ENCODE measurements at places on chromosomes 3 and 15. TPM values are rescaled to one million over a fixed set of nuclear protein-coding genes. Genes with fewer than 3 reads are reported as not detected.

DNA sequence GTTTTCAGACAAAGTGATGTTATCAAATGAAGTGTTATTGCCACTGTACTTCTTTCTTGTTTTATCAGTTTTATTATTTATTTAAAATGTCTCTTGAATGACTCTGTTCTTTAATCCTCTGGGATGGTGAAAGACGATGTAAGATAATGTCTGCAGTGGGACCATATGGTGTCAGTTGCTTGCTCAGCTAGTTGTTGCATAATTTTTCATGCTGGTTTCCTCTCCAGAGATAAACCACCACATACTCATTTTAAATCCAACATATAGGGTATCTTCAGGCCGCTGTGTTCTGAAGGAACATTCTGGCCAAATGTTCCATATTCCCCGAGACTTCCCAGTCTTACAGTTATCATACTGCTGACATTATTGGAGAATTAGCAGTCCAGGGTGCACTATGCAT, 75.9 kb downstream of the GABRG3 start:
- DNase-seq = no peak

- DNase-seq = no peak
These were observed 1030.5 kb downstream of the FHIT start for GRCh38 chr3:60220768-60221167.

- DNase-seq = no peak
These were observed 262.2 kb downstream of the MAGI1 start for GRCh38 chr3:65776494-65776893.

DNA sequence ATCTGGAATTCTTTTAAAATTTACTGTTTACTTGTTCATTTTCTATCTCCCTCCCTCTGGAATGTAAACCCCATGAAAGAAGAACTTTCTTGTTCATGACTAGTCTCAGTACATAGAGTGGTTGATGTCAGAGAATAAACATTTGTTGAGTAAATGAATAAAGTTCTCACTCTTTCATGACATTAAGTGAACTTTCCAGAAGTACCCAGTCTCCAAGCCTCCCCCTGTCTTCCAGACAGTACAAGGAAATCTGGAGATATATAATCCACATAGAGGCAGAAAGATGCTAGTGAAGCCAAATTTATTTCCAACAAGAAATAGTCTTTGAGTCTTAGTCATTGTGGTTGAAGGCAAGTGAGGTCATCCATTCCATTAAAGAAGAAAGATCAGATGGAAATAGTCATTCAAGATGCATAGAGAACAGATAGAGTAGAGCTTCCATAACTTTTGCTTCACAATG, 71.5 kb upstream of the GALNT15 start:
- peak; percentile 86 for DNase-seq

DNA sequence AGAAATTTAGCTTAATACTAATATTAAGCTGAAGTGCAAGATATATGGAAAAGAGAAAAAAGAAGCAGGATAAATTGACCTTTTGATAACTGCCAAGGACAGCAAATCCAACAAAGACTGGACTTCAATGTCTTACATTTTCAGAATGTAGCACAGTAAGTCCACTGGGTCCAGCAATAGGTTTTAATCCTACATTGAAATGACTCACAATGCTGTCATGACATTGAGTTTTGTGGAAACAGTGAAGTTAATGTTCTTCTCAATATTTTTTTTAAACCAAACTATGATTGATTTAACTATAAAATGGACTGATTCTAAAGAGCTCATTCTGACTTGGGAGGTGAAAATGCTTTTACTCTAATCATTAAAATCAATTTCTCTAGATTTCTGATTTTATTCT, 166.6 kb upstream of the ZNF717 start:
- no peak for DNase-seq

DNA sequence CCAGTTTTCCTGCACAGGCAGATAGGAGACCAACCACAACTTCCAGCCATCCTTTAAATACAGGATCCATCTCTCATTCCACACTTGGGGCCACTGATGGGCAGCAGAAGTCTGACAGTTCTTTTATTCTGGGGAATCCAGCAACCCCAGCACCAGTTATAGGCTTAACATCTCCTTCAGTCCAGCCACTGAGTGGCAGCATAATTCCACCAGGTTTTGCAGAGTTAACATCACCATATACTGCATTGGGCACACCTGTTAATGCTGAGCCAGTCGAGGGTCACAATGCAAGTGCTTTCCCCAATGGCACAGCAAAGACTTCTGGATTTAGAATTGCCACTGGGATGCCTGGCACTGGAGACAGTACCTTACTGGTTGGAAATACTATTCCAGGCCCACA, 2.9 kb downstream of the NPAP1 start:
- DNase-seq = no peak

DNA sequence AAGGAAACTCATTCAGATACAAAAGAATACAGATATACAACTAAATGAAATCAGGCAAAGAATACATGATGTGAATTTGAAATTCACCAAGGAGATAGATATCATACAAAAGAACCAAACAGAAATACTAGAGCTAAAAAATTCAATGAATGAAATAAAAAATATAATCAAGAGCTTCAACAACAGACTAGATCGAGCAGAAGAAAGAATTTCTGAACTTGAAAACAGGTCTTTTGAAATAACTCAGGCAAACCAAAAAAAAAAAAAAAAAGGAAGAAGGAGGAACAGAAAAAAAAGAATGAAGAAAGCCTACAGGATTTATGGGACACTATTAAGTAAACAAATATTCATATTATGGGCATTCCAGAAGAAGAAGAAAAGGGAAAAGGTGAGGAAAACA, 137.8 kb downstream of the DMXL2 start:
- no peak for DNase-seq

DNA sequence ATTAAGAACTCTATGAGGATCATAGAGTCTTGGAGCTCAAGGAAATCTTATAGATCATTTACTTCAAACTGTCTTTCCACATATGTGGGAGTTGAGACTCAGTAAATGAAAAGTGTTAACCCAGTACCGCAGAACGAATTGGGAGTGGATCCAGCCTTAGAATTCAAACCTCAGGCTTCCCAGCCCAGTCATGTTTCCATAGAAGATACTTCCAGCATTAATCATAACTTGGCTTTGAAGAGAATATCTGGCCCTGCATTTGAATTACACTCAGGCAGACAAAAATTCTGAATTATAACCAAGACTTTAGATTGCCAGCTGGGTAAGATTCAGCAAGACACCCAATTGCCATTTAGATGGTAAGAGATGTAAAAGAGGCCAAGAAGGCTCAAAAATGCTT, 972.0 kb downstream of the TUSC7 start:
- DNase-seq = no peak

DNA sequence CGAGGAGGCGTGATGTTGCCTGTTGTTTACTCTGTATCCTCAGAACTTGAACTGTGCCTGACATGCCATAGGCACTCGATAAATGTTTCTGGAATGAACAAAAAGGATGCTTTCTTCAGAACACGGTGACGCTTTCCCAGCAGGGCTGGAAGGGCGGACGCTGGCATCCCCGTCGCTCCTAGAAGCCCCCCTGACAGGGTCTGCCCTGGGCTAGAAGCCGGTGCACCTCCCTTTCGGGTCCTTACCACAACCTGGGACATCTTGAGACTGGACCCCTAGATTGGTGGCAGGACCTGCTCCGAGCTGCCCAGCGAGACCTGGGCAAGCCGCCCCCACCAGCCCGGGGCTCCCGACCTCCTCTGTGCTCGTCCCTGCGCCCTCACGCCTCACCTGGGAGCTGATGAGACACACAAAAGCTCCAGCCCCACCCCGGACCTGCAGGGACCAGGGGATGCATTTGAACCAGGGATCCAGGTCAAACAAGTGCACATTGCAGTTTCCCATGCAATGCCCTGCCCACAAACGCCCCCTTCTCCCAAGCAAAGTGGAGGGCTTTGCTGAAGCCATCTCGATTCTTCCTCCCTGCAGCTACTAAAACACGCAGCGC, 131.2 kb upstream of the MEF2A start:
- DNase-seq = no peak

- DNase-seq = no peak
These were observed 561.8 kb upstream of the MDFIC2 start for GRCh38 chr3:70874196-70874595.

- no peak for DNase-seq
These were observed 7.5 kb upstream of the PLA2G4D start for GRCh38 chr15:42101861-42102260.

GOLGA6L22 gene
- not detected for total RNA-seq

HIGD2B gene
- not detected for total RNA-seq

RAB6B gene
- 0.06 TPM for total RNA-seq
